T-helper 9 cell (primary cell): ENCODE measurements at places on chromosomes 12 and 14.

DNA sequence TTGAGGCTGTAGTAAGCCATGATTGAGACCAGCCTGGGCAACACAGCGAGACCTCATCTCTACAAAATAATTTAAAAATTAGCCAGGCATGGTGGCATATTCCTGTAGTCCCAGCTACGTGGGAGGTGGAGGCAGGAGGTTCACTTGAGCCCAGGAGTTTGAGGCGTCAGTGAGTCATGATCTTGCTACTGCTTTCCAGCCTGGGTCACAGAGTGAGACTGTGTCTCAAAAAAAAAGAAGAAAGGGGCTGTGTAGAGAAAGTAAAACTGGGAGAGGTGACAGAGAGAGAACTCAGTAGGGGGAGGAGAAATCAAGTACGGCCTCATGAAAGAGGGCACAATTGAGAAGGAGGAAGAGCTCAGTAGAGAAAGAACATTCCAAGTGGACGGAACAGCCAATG is 12.4 kb downstream of the TECPR2 start:
- no peak for DNase-seq

- no peak for DNase-seq
These were observed 26.2 kb upstream of the CHPT1 start for GRCh38 chr12:101671157-101671791.

DNA sequence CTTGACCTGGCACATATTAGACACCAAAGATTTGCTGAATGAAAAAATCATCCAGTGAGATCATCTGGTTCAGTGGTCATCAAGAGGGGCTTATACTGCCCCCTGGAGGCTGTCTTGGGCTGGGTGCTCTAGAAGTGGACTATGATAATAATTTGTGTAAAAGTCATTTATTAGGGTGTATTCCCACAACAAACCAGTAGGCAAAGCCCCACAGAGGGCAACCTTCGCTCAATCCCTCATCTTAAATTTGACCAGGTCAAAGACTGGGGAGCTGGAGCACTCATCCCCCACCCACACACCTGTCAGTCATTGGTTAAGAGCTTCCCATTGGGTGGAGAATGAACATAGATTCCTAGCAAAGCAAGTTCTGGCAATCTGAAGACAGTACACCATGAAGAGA is 20.0 kb upstream of the FICD start:
- DNase-seq: no peak

DNA sequence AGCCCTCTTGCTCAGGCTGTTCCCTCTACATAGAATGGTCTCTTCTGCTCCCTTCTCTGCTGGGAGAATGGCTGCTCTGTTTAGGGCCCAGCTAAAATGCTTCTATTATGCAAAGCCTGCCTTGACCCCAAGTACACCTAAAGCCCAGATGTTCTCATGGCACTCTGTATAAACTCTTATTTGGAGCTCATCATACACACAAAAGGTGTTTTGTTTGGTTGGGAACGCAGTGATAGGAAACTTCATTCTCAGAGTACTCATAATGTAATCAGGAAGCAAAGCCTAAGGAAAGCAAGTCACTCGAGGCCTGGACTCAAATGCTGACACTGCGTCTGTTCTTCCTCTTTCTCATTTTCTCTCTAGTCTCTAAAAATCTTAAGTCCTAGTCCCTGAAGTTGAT is 38.2 kb upstream of the SYCP3 start:
- no peak for DNase-seq

DNA sequence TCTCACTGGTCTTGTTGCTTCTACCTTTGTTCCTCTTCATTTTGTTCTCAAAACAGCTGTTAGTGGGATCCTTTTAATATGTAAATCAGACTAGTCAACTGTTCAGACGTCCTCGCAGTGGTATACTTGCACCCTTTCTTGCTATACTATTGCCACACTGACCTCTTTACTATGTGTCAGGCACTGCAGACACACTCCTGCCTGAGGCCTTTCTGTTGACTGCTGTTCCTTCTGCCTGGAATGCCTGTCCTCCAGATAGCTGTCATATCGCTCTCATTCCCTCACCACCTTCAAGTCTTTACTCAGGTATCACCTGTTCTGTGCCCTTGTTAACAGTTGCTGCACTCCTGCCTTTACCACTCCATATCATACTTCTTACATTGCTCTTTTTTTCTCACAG is 90.0 kb upstream of the TMEM263 start:
- DNase-seq: no peak
